ENCODE measurements at places on chromosomes 11 and 22.

- no peak for DNase-seq
Measured at GRCh38 chr22:45418056-45418769, 4.7 kb downstream of the RIBC2 start.

GRCh38 chr11:66124564-66124963 is 54.5 kb downstream of the PACS1 start:
- DNase-seq = no peak

DNA sequence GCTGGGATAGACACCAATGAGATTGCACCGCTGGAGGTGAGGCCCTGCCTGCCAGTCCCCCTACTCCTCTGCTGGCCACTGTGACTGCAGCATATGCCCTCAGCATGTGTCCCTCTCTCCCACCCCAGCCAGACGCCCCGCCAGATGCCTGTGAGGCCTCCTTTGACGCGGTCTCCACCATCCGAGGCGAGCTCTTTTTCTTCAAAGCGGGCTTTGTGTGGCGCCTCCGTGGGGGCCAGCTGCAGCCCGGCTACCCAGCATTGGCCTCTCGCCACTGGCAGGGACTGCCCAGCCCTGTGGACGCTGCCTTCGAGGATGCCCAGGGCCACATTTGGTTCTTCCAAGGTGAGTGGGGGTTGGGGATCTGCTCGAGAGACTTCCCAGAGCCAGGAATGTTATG is 5.7 kb upstream of the SMARCB1 start:
- DNase-seq = no peak

DNA sequence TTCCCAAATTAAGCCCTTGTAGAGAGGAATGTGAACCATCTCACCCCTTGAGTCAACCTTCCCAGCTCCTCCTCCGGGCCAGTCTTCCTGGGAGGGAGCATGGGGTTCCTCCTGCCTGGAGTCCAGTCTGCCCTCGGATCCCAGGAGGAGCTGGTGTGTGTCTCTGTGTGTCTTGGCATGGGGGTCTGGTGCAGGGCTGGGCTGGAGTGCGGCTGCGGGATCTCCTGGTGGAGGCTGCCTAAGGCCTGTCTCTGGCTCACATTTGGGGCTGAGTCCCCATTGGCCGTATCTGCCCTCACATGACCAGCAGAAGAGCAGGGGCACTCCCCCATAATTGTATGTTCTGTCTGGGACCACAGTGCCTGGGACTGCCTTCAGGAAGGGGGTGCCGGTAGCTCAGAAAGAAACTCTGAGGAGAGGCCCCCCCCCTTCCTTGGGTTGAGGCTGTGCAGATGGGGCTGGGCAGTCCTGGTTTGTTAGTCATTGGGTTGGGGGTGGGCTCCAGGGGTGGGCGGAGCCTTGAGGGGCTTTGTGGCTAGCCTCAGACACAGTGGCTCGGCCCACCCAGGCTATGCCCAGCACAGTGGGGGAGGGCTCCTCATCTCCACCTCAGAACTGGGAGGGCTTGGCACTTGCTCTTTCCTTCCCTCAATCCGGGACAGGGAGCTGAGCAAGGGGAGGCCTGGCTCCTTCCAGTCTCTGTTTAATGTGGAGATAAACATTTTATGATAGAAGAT is 2.9 kb downstream of the C1QTNF5 start:
- peak; percentile 8 for DNase-seq

DNA sequence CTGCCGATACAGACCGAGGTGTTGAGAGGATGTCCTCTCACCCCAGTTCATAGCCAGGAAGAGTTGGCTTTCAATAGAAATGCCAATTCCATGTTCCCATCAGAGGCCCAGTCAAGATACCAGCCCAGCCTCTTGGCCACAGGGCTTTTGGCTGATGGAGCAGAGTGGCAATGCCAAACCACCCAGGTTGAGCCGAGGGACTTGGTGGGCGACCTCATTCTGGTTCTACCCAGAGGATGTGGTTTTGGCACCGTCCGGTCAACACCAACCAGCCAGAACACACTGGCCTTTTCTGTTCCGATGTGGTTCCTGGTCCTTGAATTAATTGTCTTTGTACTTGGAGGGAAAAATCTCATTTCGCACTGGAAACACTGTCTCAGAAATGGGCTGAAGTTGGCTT is 60.5 kb downstream of the COMMD9 start:
- no peak for DNase-seq

- no peak for DNase-seq
Measured at GRCh38 chr11:67438158-67438902, 848 bp upstream of the PTPRCAP start.

DNA sequence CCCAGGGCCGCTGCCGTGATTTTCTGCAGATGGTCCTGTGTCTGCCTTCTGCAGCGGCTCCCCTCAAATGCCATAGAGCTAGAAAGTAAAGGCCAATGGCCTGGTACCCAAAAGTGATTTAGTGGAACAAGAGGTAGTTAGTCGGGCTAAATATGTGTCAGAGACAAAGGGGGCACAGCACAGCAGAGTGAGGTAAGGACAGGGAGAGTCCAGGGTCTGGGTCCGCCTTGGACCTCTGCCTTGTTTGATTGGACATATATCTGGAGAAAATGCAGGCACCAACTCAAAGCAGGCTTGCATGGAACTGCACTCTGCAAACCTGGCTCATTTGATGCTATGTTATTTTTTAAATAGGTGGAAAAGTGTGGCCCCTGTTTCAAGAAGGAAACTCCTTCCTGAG is 249.6 kb upstream of the B3GAT1 start:
- DNase-seq = no peak

DNA sequence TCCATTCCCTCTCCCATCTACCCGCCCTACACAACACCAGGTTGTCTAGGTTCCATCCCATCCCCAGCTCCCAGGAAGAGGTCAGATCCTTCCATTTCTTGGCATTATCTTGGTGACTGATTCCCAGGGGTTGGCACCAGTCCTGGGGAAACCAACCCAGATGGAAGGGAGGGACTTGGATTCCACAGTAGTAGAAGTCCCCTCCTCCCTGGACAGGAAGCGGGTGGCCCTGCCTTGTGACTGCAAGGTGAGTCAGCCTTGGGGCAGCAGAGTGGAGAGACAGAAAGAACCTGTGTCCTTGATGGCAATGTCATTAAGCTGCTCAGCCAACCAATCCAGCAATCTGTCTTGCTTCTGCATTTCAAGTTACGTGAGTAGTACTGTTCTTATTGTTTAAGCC is 26.5 kb downstream of the SYT13 start:
- peak; percentile 85 for DNase-seq

DNA sequence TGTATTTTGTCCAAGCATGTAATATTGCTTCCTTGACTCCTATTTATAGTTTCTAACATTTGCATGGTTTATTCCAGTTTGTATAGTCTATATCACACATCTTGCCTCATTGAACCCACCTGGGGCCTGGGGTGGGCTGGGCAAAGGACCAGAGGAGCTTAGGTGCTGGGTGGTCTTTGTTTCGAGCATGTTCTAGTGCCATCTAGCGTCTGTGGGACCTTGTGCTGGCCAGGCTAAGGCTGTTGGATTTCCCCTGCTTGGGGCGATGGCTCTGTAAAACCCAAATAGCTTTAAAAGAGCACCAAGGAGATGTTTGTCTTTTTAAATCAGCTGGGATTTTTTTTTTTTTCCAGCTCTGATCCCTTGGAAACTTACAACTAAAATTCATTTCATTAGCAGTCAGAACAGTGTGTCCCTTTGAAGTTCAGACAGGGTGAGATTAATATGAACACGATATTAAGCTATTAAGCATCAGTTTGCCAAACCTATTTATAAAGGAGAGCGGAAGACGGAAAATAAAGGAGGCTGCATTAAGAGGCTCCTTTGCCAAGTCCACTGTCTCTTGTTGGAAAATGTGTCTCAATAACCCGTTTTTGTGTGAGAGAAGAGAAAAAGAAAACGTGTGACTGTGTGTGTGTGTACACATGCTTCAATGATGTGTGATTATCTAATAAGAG is 157.4 kb downstream of the COMMD9 start:
- DNase-seq = no peak

GRCh38 chr11:122210367-122210997 is 94.5 kb upstream of the BLID start:
- no peak for DNase-seq

- peak; percentile 32 for DNase-seq
Measured at GRCh38 chr11:73729594-73730206, 31.2 kb downstream of the RAB6A start.

DNA sequence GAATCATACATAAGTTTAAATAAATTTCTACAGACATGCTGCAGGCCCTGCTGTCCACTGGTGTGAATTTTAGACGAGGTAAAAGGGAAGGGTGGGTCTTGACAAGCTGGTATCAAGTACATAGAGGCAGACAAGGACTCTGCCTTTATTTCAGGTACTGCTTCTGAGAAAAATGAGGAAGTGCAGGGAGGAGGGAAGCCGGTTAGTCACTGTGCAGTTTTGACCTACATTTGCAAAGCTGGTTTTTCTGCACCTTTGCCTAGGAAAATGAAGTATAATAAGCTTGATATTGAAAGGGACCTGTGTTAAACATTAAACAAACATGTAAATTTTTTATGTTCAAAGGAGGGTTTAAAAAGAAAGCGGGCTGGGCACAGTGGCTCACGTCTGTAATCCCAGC is 24.6 kb downstream of the TMEM45B start:
- no peak for DNase-seq

DNA sequence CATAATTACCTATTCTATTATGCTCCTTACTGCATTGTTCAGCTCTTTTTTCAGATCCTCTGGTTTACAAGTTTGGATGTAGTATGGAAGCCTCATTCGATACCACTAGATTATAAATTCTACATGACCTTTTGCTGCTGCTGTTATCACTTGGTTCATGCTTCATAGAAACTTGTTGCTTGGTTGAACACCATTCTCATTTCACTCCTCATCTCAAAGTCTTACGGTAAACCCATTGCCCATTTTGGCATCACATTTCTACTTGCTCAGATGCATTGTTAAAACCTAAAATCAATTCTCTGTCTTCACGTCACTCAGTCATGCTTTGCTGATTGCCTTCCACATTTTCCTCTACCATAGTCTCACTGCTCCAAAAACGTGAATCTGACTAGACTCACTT is 155.5 kb upstream of the DDI1 start:
- DNase-seq = no peak

- no peak for DNase-seq
Measured at GRCh38 chr22:38214302-38215056, 12.7 kb downstream of the MAFF start.

DNA sequence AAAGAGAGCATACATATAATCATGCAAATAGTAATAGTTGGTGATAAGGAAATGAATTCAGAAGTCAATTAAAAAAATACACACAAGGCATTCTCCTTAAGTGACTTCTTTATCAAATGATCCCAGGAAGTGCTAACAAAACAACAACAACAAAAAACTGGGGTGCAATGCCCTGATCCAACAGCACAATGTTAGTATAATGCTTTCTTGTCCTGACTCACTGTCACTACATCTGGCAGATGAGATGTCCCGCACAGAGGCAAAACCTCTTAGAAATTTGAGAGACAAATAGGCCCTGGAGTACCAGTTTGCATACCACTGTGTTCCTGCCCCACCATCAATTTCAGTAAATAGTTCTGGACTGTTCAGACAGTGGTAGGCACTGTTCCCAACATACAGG is 11.0 kb upstream of the AMBRA1 start:
- DNase-seq = no peak

DNA sequence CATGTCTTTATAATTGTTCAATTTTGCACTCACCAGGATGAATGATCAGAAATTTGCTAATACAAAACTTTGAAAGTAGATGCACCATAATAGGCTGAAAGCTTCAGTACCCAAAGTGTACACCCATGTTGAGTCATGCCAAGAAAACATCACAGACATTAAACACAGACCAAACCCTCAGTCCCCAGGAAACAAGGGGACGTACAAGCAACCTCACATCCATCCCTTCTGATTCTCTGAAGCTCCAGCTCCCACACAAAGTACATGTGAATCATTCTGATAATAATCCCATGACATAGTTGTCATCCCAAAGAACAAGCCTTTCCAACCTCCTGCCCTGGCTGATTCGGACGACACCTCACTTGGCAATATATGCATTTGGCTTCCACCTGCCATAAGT is 183.8 kb downstream of the SNX19 start:
- DNase-seq = no peak

DNA sequence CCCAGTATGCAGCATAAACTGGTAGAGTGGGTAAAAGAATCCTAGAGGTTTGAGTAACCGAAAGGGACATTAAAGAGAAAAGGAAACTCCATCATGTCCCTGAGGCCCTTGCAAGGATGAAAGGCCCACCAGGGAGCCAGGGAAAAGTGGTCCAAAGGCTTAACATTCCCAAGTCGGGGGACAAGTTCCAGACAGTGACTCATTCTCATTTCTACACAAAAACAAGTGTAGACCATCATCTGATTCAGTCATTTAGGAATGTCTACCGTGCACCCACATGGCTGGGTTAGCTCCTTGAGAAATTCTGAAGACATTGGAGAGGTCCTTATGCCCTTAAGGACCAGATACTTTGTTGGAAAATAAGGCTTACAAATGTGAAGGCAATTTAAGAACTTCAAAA is 4.8 kb upstream of the NOX4 start:
- peak; percentile 62 for DNase-seq

All from ACHN (cell line).